Regular cardiac myocyte (primary cell): ENCODE measurements at places on chromosomes 3 and 15. TPM values are rescaled to one million over a fixed set of nuclear protein-coding genes. Genes with fewer than 3 reads are reported as not detected.

The DNAH12 gene
- under 0.01 and 0.28 TPM in 2 replicates for total RNA-seq

The ALDH1A2 gene
- 4.5 and 8.8 TPM in 2 replicates for total RNA-seq

The ADAMTS17 gene
- 0.28 and 0.58 TPM in 2 replicates for total RNA-seq

The TYRO3 gene
- 3.4 and 5.9 TPM in 2 replicates for total RNA-seq

The GOLGA8B gene
- 10.4 and 28.8 TPM in 2 replicates for total RNA-seq

The NUP210 gene
- under 0.01 and 0.38 TPM in 2 replicates for total RNA-seq

The CELF6 gene
- total RNA-seq, result 0.28 TPM in 1 of 2 replicates, not detected in the other

The TEX55 gene
- not detected in 2 replicates for total RNA-seq

The PP2D1 gene
- total RNA-seq, result not detected in 2 replicates

The PLIN1 gene
- under 0.01 and 0.28 TPM in 2 replicates for total RNA-seq

The ROPN1 gene
- not detected in 2 replicates for total RNA-seq

The GNB4 gene
- total RNA-seq, result 78.4 and 104 TPM in 2 replicates

The ZNF385D gene
- total RNA-seq, result 0.85 and 0.96 TPM in 2 replicates

The DAZL gene
- total RNA-seq, result not detected in 2 replicates

The PAQR5 gene
- total RNA-seq, result 0.58 and 2.3 TPM in 2 replicates

The PYGO1 gene
- total RNA-seq, result 3.8 and 8.7 TPM in 2 replicates

The SI gene
- total RNA-seq, result not detected in 2 replicates
